ENCODE measurements at places on chromosomes 5 and 9.

GRCh38 chr9:16727452-16728136, 142.9 kb downstream of the BNC2 start:
- peaks cover 61% of the 10 kb centered on the region for H3K4me1 ChIP-seq
- no peaks in the 10 kb centered on the region for H3K36me3 ChIP-seq
- no peaks in the 10 kb centered on the region for H3K27me3 ChIP-seq
- peak overlapping the region; percentile 86 for H3K27ac ChIP-seq

GRCh38 chr9:698954-699353, 142.5 kb upstream of the DMRT1 start:
- H3K4me1 ChIP-seq, result peaks cover 89% of the 10 kb centered on the region
- DNase-seq, result no peak
- H3K36me3 ChIP-seq, result peaks cover 33% of the 10 kb centered on the region

DNA sequence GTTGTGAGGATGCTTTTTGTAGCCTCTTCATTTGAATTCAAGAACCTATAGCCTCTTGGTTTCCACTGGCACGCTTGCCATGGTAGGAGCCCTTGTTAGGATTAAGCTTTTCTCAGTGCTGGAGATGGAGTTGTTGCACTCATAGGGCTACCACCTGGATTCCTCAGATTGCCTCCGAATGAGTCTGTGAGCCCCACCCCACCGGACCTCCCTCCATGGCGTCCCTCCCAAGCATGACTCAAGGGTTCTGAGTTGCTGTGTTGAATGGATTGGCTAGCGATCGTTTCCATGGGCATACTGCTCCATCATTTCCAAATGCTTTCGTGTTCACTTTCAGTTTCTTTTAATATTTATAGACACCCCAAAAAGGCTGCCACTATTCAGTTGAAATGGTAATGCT, 69.9 kb downstream of the DAPK1 start:
- no peak overlapping the region for H3K4me3 ChIP-seq
- H3K36me3 ChIP-seq, result no peaks in the 10 kb centered on the region
- peaks cover 5% of the 10 kb centered on the region for H3K27me3 ChIP-seq
- H3K4me1 ChIP-seq, result no peaks in the 10 kb centered on the region
- H3K27ac ChIP-seq, result no peak overlapping the region
- DNase-seq, result no peak

DNA sequence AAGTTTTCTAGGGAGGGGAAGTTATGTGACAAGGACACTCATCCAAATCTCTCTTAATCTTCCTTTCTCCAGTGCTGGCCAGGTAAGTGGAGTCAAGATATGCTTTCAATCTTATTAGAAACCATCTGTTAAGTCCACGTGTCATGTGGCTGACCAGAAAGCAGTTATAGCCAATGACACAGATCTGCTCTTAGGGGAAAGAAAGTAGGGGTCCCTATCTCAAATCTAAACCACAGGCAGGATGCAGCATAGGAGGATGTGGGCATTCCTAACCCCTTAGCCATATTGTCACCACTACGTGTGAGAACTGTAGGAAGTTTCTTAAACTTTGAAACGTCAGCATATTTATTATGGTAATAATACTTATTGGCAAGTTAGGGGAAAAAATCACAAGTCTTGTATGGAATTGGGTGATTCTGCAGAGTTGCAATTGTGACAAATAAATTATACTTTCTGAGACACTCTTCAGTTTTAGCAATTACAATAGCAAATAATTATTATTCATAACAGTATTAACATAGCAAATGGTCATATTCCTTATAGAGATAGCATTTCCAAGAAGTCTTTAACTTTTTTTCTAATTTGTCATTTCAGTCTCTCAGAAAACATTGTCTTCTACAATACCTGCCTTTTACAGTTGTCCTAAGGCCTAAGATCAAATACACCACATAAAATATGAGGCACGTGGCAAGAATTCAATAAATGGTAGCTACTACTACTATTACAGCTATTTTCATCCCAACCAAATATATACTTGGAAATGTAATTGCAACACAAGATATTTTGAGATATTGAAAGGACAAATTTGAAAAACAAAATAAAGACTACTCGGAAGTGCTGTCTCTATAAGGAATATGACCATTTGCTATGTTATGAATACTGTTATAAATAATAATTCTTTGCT, 236.9 kb downstream of the PDE4D start:
- no peaks in the 10 kb centered on the region for H3K36me3 ChIP-seq
- no peak for DNase-seq
- no peaks in the 10 kb centered on the region for H3K4me1 ChIP-seq
- no peak overlapping the region for H3K4me3 ChIP-seq
- no peak overlapping the region for H3K27ac ChIP-seq
- H3K27me3 ChIP-seq, result no peaks in the 10 kb centered on the region

- no peak overlapping the region for H3K4me3 ChIP-seq
- H3K36me3 ChIP-seq, result 0 out of 2 replicates have a peak, but pooled peaks cover 4% of the 10 kb centered on the region
- DNase-seq, result no peak
- H3K27me3 ChIP-seq, result peaks cover 2% of the 10 kb centered on the region
- peaks cover 10% of the 10 kb centered on the region for H3K4me1 ChIP-seq
Measured at GRCh38 chr9:27065288-27065687, 43.7 kb upstream of the TEK start.

GRCh38 chr5:116404016-116404415, 170.6 kb downstream of the SEMA6A start:
- no peaks in the 10 kb centered on the region for H3K36me3 ChIP-seq
- H3K27me3 ChIP-seq, result peaks cover 3% of the 10 kb centered on the region
- no peak overlapping the region for H3K4me3 ChIP-seq
- H3K4me1 ChIP-seq, result no peaks in the 10 kb centered on the region

GRCh38 chr9:108674766-108675530, 180.8 kb downstream of the ACTL7B start:
- DNase-seq, result no peak
- H3K4me3 ChIP-seq, result no peak overlapping the region
- H3K36me3 ChIP-seq, result peaks cover 10% of the 10 kb centered on the region
- H3K4me1 ChIP-seq, result no peaks in the 10 kb centered on the region

DNA sequence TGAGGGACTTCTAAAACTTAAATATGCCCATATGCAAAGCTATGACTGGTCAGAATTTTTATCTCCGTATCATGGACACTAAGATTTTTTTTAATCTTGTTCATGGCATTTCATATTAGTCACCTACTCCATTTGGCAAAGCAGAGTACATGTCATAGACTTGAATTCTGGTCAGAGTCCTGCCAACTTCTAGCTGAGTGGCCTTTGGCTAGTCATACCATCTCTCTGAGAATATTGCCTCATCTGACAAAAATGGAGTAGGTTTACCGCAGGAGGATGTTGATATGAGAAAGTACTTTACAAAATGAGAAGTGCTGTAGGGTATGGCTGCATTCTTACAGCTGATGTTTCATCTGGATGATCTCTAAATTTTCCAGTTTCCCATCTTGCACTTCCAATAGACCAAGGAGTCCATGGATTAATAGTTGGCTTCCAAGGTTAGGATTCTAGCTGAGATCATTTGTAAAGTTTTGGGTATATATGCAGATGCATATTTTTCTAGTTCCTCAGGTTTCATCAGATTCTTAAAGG, 150.8 kb upstream of the NR3C1 start:
- peak; percentile 99 for DNase-seq
- H3K4me3 ChIP-seq, result peak overlapping the region; percentile 65
- H3K36me3 ChIP-seq, result peaks cover under 1% of the 10 kb centered on the region
- no peaks in the 10 kb centered on the region for H3K27me3 ChIP-seq

GRCh38 chr5:78983601-78984438, 1.3 kb downstream of the ARSB start:
- H3K27ac ChIP-seq, result peak overlapping the region; percentile 84
- H3K4me3 ChIP-seq, result peak overlapping the region; percentile 92

DNA sequence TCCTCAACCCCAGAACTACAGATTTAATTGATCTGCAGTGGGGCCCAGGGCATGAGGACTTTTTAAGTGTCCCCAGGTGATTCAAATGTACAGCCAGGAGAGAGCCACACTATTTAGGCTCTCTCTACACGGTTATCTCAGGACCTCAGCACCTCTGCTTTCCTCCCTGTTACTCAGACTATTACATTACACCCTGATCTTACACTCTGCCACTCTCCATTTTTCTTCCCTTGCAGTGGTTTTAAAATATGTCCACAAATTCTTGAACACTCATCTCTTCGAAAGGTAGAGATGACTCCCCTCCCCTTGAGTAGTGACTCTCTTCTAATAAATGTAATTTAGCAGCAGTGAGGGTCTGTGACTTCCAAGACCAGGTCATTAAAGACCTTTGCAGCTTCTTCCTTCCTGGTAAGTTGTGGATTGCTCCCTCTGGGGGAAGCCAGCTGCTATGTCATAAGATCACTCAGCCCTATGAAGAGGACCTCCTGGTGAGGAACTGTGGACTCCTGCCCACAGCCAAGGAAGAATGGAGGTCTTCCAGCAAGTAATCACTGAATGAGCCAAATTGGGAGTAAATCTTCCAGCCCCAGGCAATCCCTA, 87.5 kb upstream of the SSBP2 start:
- peak; percentile 21 for DNase-seq
- no peaks in the 10 kb centered on the region for H3K36me3 ChIP-seq
- H3K4me1 ChIP-seq, result 0 out of 2 replicates have a peak, but pooled peaks cover 5% of the 10 kb centered on the region
- H3K27me3 ChIP-seq, result peaks cover 2% of the 10 kb centered on the region
- no peak overlapping the region for H3K27ac ChIP-seq

DNA sequence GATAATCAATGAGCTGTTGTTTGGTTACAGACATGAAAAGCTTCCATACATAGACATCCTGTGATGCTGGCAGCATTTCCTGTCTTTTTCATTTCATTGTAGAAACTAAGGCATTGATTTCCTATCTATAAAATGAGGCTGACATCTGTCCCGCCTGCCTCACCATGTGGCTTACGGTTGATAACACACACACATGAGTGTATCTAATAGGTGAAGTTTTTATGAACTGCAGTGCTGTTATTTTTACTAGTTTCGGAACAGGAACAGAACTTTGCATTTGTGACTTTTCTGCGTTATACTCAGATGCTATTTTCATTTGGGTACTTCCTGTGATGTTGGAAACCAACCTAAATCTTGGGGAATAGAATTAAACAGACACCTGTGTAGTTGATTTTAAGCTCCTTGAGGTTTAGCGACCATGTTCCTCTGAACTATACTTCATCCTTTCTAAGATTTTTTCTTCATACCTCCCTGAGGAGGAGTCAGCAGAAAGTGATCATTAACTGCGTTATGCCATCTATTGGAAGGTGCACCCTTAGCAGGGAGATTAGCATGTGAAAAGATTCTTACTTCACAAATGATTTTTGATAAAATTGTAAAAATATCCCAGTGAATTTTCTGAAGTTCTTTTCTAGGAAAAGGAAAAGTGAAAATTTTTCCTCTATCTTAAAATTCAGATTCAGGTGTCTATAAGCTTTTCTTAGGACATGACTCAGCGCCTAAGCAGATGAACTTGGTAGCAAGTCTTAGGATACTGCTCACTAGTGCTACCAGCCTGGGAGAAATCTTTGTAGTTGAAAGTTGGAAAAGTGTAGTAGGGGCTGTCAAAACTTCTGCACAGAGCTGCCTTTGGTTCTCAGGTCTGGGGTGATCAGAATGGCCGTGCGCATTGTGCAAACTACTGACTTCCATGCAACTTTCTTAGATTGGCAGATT, 134.5 kb downstream of the TRIO start:
- H3K27ac ChIP-seq, result peak overlapping the region; percentile 70
- no peak for DNase-seq
- peaks cover 90% of the 10 kb centered on the region for H3K4me1 ChIP-seq
- H3K36me3 ChIP-seq, result peaks cover 59% of the 10 kb centered on the region
- no peak overlapping the region for H3K4me3 ChIP-seq

DNA sequence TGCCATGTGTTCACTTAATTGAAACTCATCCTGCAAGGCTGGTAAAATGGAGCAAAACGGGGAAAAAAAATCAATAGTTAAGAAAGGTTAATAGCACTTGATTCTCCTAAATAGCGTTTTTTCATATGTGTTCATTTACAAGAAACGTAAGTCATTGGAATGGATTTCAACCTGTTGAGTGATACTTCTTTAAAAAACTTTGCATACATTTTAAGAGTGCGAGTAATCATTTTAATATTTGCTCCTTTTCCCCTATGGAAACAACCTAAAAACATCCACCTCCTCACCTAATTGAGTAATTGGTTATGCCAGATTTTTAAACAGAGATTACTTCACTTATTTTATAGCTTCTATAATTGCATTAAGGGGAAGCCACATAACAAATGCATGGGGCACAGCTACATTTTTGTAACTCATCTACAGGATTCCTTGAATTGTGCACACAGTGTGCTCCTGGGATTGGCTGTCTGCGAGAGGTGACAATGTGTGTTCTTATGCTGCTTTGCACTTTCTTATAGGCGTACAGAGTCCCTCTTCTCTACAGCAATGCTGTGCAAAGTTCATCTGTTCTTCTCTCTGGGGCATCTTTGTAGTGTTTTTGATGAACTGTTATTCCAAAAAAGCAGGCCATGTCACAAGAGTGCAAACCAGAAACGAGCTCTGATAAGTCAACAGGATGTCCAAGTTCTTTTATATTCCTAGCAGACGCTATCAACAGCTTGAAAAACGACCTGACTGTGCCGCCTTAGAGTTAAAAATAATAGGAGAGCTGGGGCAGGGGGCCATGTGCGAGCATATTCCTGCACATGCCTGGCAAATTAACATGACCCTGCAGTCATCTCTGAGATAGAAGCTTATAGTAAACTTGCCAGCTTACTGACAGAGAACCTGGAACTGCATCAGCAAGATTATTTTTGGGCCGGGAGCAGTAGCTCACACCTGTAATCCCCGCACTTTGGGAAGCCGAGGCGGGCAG, 117.9 kb downstream of the GOLPH3 start:
- H3K36me3 ChIP-seq, result peaks cover 4% of the 10 kb centered on the region
- peaks cover 17% of the 10 kb centered on the region for H3K27me3 ChIP-seq
- no peak overlapping the region for H3K4me3 ChIP-seq
- no peak overlapping the region for H3K27ac ChIP-seq

DNA sequence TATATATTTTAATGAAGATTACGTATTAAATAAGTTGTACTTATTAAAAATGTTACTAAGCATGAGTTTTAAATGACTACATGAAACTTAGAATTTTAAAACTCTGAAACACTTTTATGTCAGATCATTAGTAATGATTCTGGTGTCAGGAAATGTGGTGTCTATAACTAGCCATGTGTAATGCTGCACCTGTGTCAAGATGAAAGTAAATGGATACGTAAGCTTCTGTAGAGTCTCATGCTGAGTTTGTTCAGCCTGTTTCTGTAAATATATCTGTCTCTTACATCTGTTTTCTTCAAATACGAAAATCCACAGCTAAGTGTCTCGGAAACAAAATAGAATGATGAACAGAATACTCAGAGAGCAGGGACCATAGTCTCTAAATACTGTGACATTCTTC, 278.0 kb upstream of the SMC2 start:
- no peaks in the 10 kb centered on the region for H3K4me1 ChIP-seq
- H3K36me3 ChIP-seq, result no peaks in the 10 kb centered on the region
- no peak for DNase-seq
- no peak overlapping the region for H3K4me3 ChIP-seq

DNA sequence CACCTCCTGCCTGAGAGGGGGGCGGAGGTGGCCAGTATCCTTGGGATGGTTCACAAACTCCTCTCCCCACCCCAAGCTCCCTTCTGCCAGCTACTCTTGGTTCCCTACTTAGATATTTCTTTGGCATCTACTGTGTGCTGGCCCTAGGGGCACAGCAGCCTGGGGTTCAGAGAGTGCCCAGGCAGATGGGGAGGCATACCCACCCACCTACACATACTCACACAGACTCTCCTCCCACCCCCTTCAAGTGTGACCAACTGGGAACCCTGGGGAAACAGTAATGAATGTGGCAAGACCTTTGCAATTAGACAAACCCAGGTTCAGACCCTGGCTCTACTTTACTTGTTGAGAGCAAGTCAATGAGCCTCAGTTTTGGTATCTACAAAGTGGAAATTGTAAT, 44.4 kb upstream of the PSD2 start:
- H3K4me1 ChIP-seq, result peaks cover 26% of the 10 kb centered on the region
- H3K4me3 ChIP-seq, result no peak overlapping the region
- DNase-seq, result no peak
- no peaks in the 10 kb centered on the region for H3K36me3 ChIP-seq

Measured in HFFc6 (cell line).